Stimulated activated CD4-positive, alpha-beta T cell treated with anti-CD3 and anti-CD28 coated beads, TNF-alpha, amount 100 ng/mL, for 1 hour (primary cell): ENCODE measurements at places on chromosomes 12 and 14.

DNA sequence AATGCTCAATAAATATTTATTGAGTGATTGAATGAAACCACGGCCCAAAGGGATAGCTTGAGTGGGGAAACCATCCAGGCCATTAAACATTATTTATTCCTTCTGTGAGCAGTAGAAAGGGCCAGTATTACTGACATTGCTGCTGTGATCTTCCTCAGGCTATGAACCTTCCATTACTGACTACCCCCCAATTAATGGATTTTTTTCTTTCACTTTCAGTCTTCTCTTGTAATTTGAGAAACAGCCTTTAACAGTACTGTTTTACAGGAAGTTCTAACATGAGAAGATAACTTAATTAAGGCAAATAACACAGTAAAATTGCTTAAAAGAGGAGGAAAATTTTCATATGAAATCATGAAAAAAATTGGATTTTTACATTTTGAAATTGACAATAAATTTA lies 629.5 kb downstream of the TRHDE start:
- DNase-seq: no peak

- no peak for DNase-seq
These were observed 94.7 kb downstream of the TSPAN8 start for GRCh38 chr12:71063087-71063486.

DNA sequence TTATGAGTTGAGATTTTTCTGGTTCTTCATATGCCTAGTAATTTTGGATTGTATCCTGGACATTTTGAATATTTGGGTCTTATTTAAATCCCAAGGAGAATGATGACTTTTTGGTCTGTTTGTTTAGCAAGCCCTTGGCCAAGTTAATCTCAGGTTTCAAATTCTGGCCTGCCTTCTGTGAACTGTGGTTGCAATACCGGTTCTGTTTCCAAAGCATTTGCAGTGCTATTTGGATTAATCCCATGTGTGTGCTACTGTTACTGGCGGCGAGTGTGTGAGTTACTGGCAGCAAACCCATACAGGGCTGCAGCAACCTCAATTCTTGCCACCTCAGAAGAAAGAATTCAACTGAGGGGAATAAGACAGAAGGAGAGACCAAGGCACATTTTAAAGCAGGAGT lies 51.1 kb downstream of the TMEM260 start:
- DNase-seq: no peak

DNA sequence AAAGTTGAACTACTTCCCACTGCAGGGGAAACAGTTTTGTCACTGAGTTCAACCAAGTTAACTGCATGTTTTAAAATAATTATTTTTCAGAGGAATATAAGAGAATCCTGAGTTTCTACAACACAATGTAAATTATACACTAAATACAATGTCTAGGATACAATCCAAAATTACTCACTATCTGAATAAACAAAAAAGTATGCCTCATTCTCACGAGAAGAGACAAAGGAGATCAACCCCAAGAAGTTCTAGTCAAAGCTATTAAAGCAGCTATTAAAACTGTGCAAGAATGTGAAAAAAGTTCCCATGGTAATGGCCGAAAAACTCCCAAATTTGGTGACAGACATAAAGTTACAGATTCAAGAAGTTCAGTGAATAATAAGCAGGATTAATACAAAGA lies 8.8 kb upstream of the KCNK13 start:
- no peak for DNase-seq

GRCh38 chr12:52122904-52123303 lies 43.4 kb downstream of the SMIM41 start:
- no peak for DNase-seq

DNA sequence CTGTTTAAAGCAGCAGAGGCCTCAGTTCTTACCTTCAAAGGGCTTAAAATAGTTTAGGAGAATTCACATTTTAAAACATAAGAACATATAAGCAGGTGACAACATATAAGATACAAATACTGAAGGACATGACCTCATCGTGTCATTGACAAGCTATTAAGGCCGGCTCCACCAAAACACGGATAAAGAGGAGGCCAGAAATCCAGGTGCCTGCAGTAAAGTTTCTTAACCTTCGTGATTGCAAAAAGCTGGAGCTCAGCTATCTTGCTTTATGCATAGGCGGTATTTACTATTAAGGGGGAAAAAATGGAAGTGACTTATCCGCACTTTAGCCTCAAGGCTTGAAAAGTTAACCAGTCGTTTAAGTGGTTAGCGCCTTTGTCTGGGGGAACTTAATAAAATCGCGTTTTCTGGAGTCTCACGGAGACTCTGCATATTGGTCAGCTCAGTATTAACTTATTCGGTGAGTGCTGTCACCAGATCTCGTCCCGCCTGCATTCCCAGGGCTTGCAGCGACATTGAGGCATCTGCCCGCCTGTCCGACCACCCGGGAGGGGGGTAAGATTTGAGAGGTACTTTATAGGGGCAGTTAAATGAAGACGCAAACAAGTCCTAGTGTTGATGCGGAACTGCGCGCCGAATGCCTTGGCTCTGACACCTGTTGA lies 1.1 kb upstream of the SP1 start:
- DNase-seq: no peak

DNA sequence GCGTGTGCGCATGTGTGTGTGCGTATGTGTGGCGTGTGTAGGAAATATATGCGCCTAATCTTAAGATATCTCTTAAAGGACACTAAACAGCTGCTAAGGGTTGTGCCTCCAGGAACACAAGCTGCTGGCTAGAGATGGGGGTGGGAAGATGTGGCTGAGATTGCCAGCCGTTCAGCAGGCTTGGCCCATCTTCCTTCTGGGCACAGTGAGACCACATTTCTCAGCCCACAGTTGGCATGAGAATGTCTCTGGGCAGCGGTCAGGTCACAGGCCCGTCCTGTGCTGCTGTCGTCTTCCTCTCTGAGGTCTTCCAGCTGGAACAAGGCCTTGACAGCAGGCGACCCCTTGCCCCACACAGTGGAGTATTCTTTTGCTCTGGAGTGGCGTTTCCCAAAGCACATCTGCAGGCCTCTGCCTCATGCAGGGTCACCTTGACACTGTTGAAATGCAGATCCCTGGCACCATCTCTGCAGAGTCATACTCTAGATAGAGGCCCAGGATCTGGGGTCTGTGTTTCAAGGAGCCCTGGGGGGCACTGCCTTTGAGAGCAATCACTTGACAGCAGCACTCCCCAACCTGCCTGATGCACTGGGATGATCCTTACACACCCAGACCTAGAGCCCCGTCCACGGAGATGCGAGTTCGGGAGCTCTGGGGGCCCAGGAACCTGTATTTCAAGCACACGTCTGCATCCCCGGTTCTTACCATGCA lies 335.5 kb upstream of the SFSWAP start:
- DNase-seq: no peak

GRCh38 chr14:70987041-70987440 lies 79.8 kb downstream of the PCNX1 start:
- no peak for DNase-seq

DNA sequence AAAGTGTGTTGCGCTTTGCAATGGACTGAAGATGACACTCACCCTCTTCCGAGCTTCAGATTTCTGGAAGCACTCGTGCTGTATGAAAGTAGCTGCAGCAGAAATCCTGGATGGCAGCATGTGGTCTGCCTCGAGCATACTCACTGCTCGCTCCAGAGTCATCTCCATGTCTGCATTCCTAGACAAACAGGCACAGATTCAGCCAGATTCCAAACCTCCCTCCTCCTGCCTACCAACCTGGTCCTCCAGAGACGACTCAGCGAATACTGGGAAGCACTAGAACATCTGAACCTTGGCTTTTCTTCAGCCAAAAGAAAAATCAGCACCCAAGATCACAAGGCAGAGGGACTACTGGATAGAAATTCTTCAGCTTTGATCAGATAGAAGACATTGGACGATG lies 27.7 kb downstream of the PKP2 start:
- DNase-seq: no peak

DNA sequence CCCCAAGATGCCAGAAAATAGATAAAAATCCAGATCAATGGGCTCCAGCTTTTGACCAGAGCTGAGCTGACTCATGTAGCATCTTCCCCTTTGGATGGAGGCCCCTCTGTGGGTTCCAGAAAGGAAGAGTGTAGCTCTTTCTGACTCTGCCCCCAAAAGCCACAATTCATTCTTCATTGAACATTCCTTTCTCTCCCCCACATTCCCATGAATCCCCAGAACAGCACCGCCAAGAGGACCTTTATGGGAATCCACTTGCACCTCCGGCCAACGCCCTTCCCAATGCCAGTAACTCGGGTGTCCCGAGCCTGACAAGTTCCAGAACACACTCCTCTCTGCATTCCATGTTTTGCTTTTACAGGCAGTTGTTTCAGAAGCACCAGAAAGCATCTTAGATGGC lies 210.6 kb upstream of the DIO3 start:
- no peak for DNase-seq

- no peak for DNase-seq
These were observed 62.4 kb downstream of the PPM1A start for GRCh38 chr14:60311417-60311816.

DNA sequence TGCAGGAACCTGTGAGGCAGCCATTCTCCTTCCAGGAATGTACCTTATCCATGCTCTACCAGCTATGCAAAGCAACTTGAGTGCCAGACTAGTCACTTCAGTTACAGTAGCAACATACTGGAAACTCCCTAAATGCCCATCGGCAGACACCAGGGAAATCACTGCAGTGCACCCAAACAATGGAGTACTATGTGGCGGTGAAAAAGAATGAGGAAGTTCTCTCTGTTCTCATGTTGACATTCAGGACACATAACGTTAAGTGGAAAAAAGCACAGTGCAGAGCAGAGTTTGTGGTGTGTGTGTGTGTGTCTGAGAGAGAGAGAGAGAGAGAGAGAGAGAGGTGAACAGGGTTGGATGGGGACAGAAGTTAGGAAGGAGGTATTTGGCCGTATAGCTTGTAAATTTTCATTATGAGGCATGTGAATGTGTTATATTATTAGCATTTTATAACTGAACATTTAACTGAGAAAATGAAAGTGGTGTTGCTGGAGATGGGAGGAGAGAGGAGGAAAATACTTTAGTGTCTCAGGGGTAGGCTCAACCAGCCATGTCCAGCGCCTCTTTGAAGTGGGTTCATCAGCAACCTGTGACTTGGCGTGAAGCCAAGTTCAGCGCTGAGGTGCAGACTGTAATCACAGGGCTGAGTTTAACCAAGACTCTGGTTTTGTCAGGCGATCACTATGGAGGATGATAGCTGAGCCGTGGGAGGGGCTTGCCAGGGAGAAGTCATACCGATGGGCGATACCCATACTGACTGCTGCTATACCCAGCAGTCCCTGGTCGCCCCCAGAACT lies 17.3 kb downstream of the TNFAIP2 start:
- DNase-seq: no peak

DNA sequence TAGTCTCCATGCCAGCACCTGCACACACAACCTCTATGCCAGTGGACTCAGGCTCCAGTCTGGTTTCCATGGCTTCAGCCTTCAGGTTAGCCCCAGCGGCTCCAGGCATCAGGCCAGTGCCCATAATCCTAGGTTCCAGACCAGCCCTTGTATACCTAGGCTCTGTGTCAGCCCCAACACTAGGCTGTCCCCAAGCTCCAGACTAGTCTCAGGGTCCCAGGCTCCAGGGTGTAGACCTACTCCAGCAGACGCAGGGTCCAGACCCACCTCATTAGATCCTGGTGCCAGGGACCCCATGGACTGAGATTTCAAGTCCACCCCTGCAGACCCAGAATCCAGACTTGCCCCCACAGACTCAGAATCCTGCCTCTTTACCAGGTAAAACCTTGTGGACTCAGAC lies 275.9 kb downstream of the SLC16A7 start:
- DNase-seq: no peak

GRCh38 chr12:2841056-2841650 lies 6.3 kb upstream of the NRIP2 start:
- DNase-seq: no peak

DNA sequence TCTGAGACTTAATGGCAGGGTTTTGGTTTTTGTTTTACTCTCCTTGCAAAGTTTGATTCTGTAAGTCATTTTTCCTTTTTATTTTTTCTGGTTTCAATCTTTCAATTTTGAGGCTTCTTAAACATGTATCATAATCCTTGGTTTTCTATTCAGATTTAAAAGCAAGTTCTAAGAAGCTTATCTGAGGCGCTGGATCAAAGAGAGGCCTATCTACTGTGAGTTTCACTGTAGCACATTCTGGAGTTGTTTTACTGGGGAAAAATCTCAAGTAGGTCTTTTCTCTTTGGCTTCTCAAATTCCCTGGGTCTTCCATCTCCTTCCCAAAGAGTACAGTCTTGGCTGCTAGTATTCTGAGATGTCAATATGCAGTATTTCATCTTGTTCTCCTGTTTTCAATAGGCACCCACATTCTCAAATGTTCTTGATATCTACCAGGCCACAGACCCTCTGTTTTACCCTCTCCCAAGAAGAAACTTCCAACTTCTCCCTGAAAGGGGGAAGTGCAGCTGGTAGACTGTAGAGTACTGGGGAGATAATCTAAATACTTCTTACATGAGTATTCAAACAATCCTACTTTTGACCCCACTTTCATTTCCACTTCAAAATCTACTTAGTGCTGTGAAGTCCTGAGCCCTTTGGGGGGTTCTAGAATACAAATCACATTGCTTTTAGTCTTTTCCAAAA lies 10.9 kb upstream of the CATSPERB start:
- no peak for DNase-seq

DNA sequence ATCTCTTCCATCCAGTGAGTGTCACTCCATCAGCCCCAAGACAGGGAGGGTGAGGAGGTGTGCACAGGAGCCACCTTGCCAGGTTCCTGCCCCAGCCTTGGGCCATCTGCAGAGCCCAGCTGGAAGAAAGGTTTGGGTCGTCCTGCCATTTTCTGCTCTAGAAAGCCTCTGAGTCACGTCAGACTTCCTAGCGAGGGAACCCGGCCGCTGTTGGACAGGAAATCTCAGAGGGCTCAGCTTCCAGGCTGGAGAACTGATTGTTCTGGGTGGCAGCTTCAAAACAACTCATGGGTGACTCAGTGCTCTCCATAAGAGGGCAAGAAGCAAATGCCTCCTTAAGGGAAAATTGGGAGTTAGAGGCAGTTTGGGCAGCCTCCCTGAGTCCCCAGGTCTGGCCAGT lies 16.6 kb downstream of the HIP1R start:
- no peak for DNase-seq

DNA sequence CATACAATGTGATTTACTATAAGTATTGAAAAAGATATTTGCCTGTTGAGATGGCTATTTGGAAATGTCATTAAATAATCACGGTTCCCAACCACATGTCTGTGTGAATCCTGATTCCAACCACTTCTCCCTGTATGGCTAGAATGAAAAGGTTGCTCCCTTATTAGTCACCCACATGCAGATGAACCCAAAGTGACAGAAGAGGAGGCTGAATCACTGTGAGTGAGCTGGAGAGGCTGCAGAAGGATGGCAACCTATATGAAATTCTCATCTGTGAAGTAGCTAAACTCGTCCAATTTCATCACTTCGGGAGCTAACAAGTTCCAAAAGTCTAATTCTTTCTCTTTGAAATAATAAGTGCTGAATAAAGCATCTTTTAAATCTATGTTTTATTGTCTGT lies 300.5 kb downstream of the PRKD1 start:
- DNase-seq: no peak

DNA sequence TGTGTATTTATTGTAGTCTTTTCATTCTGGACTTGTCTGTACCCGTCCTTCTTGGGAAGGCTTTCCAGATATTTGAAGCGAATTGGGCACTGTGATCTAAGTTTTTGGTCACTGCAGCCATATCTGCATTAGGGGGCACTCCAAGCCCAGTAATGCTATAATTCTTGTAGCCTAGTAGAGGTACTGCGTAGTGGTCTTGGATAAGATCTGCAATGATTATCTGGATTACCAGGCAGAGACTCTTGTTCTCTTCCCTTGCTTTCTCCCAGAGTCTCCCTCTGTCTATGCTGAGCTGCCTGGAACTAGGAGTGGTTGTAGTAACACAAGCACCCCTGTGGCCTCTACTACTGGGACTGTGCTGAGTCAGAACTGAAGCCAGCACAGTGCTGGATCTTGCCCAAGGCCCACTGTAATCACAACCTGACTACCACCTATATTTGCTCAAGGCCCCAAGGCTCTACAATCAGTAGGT lies 30.0 kb downstream of the SLC38A2 start:
- no peak for DNase-seq
